Stimulated activated CD4-positive, alpha-beta T cell treated with anti-CD3 and anti-CD28 coated beads, Interleukin-2, amount 100 ng/mL, for 48 hours (primary cell): ENCODE measurements at places on chromosomes 1 and 21.

- peak; percentile 49 for DNase-seq
Measured at GRCh38 chr1:93607814-93608186, 73.8 kb downstream of the BCAR3 start.

- no peak for DNase-seq
Measured at GRCh38 chr1:116586741-116587143, 15.9 kb upstream of the CD58 start.

- no peak for DNase-seq
Measured at GRCh38 chr1:51651552-51651942, 34.7 kb downstream of the OSBPL9 start.

- DNase-seq = no peak
Measured at GRCh38 chr1:183476081-183476480, 3.8 kb downstream of the SMG7 start.

DNA sequence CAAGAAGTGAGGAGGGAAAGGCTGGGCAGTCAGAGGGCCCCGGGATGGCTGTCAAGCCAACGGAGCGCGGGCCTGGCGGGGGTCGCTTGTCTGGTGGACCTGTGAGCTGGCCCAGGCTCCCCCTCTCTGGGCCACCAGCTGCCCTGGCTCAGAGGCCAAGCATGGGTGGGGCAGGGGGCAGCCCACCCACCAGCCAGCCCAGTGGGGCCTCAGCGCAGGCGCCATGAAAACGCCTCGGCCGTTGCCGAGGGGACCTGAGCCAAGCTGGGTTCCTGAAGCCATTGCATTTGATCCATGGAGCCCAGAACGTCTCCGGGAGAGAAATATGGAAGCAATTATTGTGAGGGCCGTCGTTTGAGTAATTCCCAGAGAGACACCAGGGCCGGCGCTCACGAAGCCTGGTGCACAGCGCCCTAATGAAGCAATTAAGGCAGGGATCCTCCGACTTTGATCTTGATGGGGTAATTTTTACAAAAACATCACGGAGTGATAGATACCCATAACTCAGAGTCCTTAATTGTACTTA is 90.5 kb upstream of the TTC34 start:
- no peak for DNase-seq

- DNase-seq = no peak
Measured at GRCh38 chr1:239483391-239483790, 97.0 kb downstream of the CHRM3 start.

DNA sequence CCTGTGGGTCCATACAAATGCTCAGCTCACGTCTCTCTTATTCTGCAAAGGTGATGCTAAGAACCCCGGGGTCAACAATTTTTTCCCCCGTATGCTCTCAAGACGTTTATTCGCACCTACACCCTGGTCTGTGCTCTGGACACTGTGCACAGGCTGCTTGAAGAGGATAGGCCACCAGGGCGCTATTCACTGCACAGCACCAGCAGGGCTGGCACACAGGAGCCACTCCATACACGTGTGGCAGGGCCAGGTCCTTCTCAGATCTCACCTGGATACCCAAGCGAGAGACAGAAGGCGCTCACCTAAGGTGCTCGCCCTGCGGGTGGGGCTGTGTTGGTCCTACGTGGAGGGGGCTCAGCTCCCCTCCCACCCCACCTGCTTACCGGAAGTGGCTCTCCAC is 16.7 kb downstream of the TMEM63A start:
- no peak for DNase-seq

DNA sequence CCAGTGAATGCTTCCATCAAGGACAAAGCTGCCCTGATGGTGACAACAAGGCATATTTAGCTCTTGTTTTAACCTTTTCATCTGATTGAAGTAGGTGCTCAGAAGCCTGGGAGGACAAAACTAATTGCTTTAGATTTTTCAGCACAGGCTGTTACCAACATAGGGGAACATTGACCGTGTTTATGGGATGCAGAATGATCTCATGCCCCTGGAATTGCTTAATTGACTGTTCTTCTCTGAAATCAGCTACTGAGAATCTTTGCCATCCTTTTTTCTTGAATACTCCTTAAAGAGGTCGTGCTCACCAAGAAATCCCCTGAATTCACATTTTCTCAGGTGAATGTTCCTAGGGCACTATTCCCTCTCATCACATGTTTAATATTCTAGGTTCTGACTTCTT is 95.9 kb upstream of the CCDC190 start:
- DNase-seq = no peak

DNA sequence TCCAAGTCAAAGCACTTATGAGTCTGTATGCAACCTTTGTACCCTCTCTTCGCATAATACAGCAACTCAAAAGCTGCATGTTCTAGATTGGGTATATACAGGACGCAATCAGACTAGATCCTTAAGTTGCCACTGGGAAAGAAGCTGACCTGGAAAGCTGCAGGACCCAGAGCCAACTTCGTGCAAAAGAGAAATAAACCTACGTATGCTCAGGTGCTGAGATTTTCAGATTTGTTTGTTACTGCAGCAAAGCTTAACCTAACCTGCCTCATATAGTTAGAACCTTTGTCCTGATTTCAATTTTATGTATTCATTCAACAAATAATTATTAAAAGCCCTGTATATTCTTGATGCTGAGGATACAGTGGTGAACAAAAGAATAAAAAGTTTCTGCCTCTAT is 139.7 kb downstream of the SLC30A10 start:
- DNase-seq = no peak

DNA sequence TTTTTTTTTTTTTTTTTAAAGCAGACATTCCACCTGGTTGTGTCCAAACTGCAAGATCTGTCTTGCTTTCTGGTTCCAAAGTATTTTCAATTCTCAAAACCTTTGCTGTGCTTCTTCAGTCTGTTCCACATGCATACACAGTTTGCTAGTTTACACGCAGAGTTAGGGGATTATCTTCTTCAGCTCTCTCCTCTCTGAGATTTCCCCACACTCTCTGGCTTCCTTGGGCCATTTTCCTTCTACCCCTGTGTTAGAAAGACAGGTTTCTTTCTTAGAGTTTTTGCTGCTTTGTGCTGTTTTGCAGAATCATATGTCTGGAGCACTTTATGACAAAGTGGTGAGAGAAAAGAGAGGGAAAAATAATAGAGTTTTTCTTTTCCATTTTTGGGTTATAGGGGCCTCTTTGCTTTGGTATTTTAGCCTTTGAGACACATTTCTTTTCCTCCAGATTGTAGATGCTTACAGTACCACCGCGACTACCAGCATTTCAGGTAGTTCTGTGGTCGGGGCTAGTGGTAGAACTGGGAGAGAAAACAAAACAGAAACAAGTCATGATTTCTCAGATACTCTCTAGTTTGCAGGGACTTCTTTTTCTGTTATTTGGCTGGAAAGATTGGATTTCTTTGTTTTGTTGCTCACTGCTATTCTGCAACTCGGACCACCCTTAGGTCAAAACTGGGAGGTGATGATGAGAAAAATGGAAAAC is 66.3 kb downstream of the RABGAP1L start:
- DNase-seq = no peak

GRCh38 chr1:61338899-61339298 is 256.5 kb downstream of the NFIA start:
- no peak for DNase-seq

- no peak for DNase-seq
Measured at GRCh38 chr1:58409336-58409735, 137.2 kb downstream of the OMA1 start.

- DNase-seq = no peak
Measured at GRCh38 chr1:22526098-22526497, 37.2 kb upstream of the EPHA8 start.

DNA sequence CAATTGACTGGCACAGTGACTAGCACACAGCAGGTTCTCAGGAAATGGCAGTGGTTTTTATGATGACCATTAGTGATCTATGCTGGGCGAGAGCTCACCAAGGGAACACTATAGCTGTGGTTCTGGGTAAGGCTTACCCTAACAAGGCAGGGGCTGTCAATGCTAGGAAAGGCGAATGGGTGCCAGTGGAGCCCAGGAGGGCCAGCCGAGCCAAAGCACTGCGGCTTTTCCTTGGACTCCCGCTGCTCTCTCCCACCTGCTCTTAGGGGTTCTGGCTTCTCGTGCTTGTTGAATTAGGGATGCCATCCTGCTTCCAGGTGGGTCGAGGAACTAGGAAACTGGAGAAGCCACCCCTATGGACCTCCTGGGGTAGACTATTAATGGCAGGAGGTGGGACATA is 10.0 kb upstream of the A3GALT2 start:
- DNase-seq = no peak

- DNase-seq = no peak
Measured at GRCh38 chr1:204041803-204042505, 31.0 kb upstream of the SOX13 start.

DNA sequence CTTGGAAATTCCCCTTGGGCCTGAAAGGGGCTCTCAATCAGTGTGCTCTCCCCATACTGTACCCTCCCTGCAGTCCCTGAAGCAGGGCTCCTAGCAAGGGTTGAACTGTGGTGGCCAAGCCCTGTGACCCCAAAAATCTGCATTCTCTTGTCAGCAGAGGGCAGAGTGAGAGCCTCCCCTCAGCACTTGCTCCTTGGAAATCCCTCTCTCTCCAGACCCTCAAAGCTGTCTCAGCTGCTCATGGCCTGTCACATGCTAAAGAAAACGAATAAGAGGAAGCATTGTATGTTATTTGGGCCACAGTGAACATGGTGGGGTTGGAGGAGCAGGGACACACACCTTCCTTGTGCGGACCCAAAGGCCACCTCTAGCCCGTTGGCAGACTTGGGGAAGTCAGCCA is 47.2 kb upstream of the SYNC start:
- DNase-seq = no peak

DNA sequence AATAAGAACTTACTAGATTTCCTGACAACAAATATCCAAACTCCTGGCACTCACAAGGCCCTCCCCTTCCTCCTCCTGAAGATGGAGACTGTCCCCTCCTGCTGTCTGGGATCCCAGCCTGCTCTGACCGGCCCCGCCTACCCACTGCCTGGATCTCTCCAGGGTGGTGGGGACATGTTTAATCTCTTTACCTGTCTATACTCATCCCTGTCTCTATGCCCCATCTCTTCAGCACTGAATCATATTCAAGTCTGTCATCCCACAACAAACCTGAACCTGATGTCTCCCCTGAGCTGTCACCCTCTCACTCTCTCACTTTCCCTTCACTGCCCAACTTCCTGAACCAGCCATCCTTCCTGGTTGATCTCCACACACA is 22.1 kb downstream of the MATN1 start:
- no peak for DNase-seq

GRCh38 chr1:18991585-18991984 is 35.1 kb upstream of the IFFO2 start:
- DNase-seq = no peak

GRCh38 chr1:206828765-206829164 is 36.7 kb upstream of the IL20 start:
- DNase-seq = no peak

DNA sequence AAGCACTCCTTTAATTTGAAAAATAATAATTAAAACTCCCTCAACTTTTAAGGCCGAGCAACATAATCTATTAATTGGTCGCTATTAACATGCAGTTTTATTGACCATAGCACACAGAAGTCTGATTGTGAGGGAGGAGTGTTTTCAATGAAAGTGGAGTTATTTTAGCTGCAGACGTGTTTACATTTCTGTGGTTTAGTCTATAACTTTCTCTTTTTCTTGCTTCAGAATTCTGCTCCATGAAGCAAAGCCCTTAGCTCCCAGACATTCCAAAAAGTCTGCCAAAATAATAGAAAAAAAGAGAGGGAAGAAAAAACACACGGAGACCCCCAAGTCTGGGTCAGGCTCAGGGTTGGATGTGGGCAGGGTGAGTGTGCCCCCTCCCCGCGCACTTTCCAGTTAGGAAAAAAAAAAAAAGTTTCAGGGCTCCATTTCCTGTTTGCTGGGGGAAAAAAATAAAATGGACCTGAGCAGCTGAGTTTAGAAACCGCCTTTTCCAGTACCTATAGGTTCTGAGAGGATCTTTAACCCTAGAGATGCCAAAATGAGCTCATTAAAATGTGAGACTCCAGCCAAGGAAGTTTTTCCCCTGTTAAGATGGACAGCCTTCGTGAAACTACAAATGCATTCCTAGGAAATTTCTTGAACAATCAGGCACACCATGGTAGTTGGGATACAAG is 143.7 kb upstream of the ETS2 start:
- no peak for DNase-seq

DNA sequence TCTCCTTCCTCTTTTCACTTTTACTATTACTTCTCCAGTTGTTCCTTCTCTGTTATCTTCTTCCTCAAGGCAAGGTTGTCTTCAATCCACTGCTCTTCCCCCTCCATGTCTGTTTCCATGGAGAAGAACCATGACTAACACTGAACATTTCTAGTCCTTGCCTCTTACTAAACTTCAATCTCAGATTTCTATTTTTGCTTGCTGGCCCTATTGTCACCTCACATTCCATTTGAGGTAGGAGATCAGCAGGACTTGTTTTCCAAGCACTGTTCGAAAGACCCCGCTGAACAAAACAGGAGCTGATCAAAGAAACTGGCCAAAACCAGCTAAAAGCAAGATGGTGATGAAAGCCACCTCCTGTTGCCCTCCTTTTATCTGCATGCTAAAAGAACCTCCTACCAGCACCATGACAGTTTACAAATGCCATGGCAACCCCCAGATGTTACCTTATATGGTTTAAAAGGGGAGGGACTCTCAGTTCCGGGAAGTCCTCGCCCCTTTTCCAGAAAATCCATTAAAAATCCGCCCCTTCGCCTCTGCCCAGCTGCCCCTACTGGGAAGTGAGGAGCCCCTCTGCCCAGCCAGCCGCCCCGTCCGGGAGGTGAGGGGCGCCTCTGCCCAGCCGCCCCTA is 22.6 kb downstream of the GON4L start:
- no peak for DNase-seq

GRCh38 chr1:200263203-200263602 is 146.6 kb downstream of the ZNF281 start:
- DNase-seq = no peak

GRCh38 chr1:244573768-244574167 is 79.2 kb upstream of the DESI2 start:
- no peak for DNase-seq

GRCh38 chr1:168775366-168775765 is 46.4 kb upstream of the DPT start:
- DNase-seq = no peak

DNA sequence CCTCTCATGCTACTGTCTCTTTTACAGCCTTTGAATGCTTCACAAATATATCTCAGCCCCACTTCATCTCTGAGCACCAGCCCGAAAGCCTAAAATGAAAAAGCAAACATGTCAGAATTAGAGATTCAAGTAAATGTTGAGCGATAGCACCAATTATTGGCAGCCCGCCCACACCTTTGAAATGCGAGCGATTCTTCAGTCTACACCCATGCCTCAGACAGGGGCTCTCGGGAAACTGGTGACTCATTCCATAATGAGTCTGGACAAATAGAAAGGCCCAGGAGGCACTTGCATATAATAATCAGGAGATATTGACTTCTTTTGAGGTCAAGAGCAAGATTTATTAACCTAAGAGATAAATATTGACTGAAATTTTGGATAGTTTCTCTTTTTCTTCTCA is 487.3 kb upstream of the PTBP2 start:
- DNase-seq = no peak

GRCh38 chr1:70222716-70223235 is 1.6 kb downstream of the SRSF11 start:
- DNase-seq = no peak
